ENCODE measurements at places on chromosomes 3 and 15.
A peak's percentile ranks its signal among the peaks of the same experiment; 100 is the strongest.

DNA sequence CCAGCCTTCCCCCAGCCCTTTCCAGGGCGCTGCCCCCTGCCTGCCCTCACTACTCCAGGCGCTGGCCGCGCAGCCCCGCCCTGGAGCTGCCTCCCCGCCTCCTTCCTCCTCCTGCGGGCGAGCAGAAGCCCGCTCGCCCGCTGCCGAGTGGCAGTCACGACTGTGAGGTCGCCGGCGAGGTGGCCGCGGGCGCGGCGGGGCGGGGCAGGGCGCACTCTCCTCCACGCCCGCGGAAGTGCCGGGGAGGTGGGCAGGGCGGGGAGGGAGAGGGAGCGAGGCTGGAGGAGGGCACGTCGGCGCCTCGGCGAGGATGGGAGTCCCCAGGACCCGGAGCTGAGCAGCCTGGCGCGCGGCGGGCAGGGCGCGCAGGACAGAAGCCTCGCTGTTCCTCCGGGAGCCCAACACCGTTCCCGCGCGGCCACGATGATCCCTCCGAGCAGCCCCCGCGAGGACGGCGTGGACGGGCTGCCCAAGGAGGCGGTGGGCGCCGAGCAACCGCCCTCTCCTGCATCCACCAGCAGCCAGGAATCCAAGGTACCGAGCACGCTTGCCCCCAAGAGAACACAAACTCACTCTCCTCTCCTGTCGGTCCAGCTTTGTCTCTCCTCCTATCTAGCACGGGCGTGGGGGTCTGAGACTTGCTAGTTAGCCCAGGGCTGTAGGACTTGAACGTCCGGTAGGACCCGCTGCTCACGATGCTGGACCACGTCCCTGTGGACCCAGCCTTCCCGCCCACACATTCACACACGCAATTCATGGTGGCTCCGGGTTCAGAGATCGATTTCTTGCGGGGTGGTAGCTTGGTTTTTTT lies at the start of gene STAC:
STAC (plus strand) TSS at position 284 of the 811 bp plus-strand sequence; CDS start at position 424, 140 bp downstream.
- peak; percentile 14 for DNase-seq

DNA sequence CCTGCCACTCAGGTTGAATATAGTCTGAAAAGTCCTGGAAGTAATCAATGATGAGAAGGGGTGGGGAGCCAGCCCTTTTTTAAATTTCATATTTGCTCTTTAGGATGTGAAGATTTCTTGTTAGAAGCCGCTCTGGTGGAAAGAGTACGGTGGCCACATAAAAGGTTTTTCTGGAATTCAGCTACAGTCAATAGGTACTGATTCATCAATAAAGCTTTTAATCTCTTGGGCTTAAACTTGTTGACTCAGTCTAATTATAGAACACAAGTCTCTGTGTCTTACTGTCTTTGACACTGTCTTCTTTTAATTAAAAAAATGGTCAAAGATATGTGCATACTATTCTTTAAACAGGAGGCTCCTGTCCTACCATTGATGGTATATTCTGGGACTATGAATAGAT lies 99.9 kb upstream of the TP63 start:
- DNase-seq = no peak

- no peak for DNase-seq
Observed at GRCh38 chr3:10852066-10852808, 36.2 kb downstream of the SLC6A11 start.

- DNase-seq = no peak
Observed at GRCh38 chr3:177928172-177928873, 607.9 kb upstream of the KCNMB2 start.

DNA sequence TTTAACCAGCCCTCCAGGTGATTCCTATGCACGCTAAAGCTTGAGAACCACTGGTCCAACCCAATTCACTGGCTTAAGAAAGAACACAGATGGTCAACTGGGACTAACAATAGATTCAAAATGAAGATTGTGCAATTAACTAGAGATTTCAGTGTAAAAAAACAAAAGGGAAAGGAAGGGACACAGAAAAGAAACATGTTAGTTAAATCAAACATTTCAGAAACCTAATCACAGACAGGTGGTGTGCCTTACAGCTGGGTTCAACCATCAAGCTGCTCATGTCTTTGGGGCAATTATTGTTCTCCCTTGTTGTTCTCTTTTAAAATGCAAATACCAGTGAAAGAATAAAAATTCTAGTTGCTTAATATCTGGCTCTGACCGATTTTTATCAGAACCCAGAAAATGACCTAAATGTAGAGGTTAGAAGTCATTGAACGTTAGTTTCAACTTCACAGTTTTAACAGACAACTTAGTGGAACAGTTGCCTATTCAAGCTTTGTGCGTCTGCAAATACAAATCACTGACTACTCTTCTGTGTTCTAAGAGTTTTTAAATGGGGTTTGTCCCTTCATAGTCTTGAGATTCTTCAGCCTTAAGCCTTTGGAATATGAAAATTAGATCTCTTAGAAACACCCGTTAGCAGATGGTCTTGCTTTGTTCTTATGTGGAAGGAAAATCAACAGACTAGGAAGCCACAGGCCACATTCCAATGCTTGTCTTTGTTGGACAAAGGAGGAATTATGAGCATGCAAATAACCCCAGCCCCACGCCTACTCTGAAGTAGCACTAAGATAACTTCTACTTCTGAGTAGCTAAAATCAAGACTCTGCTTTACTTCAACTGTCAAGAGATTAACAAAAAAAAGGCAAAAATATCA lies 223.4 kb downstream of the ATP8B4 start:
- DNase-seq = no peak

DNA sequence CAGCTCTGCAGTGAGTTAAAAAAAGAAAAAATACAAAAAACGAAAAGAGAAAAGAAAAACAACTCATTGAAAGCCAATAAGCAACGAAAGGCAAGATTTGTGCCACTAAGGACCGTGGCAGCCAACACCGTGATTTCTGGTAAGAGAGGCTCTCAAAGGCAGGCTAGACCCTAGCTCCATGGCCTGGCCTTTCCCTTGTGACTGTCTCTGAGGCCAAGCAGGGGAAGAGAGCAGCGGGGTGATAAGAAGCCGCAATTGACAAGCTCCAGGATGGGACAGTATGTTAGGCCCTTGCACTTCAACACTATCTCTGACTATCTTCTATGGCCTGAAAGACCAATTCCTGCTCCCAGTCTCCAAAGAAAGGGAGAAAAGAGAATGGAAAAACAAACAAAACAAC lies 12.4 kb downstream of the APOD start:
- DNase-seq = no peak

- no peak for DNase-seq
Observed at GRCh38 chr15:95716708-95717107, 613.8 kb upstream of the NR2F2 start.

DNA sequence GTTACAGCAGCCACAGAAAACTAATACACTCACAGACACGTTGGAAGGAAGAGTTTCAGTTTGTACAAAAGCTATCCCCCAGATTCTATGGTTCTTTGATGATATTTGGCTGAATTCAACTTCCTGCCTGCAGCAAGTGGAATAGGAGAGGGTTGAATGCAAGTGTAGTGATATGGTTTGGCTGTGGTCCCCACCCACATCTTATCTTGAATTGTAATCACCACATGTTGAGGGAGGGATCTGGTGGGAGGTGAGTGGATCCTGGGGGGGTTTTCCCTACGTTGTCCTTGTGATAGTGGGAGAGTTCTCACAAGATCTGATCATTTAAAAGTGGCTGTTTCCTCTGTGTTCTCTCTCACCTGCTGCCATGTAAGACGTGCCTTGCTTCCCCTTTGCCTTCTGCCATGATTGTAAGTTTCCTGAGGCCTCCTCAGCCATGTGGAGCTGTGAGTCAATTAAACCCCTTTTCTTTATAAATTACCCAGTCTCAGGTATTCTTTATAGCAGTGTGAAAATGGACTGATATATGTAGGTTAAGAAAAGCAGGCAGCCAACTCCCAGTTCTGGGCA lies 29.8 kb downstream of the NMNAT3 start:
- DNase-seq = no peak

- DNase-seq = no peak
Observed at GRCh38 chr15:29127506-29128430, 141.9 kb downstream of the NSMCE3 start.

DNA sequence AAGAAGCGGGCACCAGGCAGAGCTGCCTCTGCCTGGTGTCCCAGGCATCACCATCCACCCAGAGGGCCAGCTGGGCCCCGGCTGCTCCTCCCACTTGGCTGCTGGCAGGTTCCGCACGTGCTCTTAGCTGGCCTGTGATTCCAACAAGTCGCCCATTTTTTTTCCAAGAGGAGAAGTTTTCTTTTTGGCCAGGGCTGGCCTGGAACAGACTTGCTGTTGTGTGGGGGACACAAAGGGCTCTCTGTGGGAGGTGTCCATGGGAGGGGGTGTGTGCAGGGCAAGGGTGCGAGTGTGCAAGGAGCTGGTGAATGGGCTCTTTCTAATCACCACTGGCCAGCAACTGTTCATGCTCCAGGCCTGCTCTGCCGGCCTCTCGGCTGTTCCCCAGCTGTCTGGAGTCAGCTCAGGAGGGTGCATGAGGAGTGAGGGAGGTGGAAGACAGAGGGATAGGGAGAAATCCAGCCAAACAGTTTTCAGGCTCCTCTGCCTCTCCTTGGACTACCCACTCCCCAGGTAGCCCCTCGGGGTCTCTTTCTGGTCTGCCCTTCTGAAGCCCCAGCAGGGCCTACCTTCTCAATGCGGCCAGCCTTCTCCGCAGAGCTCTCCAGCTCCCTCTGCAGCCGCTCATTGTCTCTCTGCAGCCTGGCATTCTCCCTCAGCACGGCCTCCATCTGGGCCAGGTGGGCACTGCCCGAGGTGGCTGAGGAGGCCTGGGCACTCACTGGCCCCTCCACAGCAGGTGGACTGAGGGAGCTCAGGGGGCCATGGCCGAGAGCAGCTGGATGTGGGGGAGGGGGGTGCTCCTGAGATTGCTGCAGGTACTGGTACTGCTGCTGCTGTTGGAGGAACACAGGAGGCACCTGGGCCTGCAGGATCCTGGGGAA lies 7.1 kb downstream of the AMOTL2 start:
- DNase-seq = no peak

DNA sequence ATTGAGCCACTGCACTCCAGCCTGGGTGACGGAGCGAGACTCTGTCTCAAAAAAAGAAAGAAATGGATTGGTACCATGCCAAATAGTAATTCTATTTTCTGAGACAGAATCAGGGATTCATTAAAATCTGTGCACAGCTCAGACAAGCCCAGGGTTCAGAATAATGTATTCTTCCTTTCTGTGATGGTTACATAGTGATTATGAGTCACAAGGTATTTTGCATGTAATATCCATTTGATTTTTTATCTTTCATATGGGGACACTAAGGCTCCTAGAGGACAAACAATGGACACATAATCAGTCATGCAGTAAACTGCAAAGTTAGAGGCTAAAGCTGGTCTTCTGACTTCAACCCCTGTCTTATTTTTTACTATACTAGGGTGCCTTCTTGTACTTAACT lies 156.8 kb upstream of the COL8A1 start:
- no peak for DNase-seq

GRCh38 chr3:32493437-32494414 lies 8.9 kb downstream of the CMTM6 start:
- DNase-seq = no peak

DNA sequence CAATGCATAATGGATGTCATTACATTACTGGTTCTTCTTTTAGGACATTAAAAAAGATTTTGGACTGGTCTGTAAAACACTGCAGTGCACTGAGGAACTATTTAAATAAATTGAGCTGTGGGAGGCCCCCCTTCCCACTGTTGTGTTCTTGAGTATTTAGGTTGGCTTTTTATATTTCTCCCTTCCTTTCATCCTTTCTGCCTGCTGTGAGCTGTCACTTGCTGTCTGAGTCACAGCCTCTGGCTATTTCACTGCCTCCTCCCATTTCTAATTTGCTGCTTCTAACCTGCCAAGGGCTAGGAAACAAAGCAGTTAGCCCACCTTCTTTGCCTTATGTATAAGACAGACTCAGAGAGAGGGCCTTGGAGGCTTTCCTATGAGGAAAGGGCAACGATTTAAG lies 89.0 kb upstream of the FNDC3B start:
- no peak for DNase-seq

- DNase-seq = no peak
Observed at GRCh38 chr15:64490598-64491259, 30.4 kb downstream of the ZNF609 start.

- no peak for DNase-seq
Observed at GRCh38 chr15:41794081-41794480, 19.8 kb downstream of the MAPKBP1 start.

DNA sequence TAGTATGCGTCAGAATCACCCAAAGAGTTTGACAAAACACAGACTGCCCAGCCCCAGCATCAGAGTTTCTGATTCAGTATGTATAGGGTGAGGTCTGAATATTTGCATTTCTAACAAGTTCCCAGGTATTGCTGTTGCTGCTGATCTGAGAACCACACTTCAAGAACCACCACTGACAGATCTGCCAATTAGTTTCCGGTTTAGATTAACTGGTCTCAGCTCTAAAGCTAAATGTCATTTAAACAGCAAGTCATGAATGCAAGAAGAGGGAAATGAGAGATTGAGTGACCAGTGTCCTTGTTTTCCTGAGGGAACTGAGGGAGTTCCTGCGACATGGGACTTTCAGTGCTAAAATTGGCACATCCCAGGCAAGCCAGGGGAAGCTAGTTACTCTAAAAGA lies 305.0 kb downstream of the ZNF385D start:
- no peak for DNase-seq

- DNase-seq = no peak
Observed at GRCh38 chr15:44801364-44801763, 65.0 kb downstream of the TRIM69 start.

- DNase-seq = no peak
Observed at GRCh38 chr3:85495602-85496001, 536.8 kb downstream of the CADM2 start.

GRCh38 chr3:149376718-149377407 lies 586 bp downstream of the TM4SF1 start:
- no peak for DNase-seq

- no peak for DNase-seq
Observed at GRCh38 chr3:152300029-152300731, 31.5 kb downstream of the MBNL1 start.

- DNase-seq = no peak
Observed at GRCh38 chr3:105369500-105370371, 3.0 kb downstream of the ALCAM start.

- DNase-seq = no peak
Observed at GRCh38 chr15:39574427-39574826, 6.5 kb upstream of the THBS1 start.

GRCh38 chr3:128806588-128806987 lies 72.8 kb upstream of the ACAD9 start:
- no peak for DNase-seq
